ENCODE measurements at places on chromosomes 6 and 20.

DNA sequence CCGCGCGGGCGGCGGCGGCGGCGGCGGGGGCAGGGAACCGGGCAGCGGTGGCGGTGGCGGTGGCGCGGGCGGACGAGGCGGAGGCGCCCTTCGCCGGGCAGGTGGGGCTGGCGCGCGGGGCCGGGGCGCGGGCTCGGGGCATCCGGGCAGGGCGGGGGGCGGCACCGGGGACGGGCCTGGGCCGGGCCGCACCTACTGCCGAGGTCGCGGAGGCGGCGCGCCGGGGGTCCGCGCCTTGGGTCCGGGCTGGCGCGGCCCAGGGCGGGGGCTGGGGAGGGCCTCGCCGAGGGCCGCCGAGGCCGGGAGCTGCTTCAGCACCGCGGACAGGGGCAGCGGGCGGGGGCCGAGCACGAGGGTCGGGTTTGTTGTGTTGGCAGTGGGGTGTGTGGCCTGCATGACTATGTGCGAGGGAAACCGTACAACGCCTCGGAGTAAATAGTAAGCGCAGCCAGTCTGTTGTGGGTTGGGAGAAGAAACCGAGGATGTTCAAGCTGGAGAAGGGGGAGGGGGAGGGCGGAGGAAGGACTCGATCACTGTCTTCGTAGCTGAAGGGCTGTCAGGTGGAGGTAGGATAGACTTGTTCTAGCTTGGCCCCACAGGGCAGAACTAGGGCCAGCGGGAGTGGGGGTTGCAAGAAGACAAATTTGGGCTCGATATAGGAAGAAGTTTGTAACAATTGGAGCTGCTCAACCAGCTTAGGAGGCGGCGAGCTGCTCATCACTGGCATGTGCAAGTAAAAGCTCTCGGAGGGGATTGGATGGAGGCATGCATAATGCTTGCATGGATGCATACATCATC, 593 bp downstream of the MMP24 start:
- peak; percentile 25 for DNase-seq

- DNase-seq, result no peak
Observed at GRCh38 chr20:50111120-50111828, 1.7 kb downstream of the UBE2V1 start.

- no peak for DNase-seq
Observed at GRCh38 chr6:169953686-169954085, 202.3 kb downstream of the ERMARD start.

DNA sequence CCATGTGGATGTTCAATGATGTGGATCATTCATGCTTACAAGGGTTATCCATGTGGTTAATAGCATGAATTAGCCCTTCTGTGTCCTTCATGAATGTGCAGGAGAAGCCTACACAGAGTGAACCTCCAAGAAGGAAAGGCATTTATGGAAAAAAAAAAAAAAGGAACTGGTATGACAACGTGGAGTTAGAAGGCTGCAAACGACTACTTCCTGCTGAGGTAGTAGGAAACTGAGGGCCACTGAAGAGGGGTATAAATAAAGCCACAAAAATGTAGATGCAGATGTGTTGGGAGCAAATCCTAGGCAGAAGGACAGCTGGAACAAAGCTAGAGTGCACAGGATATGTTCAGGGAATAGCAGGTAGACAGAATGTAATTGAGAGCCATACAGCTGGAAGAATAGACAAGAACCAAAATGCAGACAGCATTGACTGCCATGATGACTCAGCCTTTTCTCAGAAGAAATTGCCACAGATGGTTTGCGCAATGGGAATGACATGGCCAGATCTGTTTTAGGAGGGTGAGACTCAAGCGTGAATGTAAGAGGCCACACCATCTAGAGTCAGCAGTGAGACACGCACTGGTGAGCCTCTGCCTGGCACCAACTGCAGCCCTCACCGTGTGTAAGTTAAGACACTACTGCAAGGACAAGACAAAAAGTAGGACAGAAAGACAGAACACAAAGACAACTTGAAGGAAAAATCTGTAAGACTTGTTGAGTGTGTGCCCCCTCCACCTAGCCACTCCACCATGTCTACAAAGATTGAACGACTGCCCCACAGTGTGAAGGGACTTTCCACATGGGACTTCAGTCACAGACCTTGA, 79.8 kb downstream of the KIF13A start:
- DNase-seq, result no peak

GRCh38 chr6:128598571-128598970, 78.2 kb upstream of the PTPRK start:
- DNase-seq, result no peak

DNA sequence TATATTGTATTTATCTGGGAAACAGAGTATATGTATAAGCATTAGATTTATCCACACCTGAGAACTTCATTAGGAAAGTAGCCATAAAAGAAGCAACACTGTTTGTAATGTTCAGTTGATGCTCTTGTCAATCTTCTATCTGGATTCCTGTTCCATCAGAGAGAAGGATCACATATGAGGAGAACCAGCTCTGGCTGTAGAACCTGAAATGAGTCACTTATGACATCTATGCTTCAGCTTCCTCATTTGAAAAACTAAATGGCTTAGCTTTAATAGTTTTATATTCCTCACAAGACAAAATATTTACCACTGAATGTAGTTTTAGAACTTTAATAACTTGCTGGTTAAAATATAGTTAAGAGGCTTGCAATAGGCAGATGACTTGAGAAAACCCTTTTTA, 144.7 kb downstream of the TASP1 start:
- no peak for DNase-seq

DNA sequence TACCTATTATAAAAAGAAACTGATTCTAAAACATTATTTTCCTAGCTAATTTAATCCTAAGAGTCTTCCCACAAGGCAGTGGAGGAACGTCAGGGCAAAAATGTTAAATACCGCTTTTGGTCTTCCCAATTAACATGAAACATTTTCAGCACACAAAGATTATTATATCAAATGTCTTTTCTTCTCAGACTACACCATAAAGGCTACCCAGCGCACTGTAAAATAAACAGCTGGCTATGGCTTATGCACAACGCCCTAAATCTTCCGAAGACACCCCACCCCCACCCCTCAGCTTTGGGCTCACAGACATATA, 1.0 kb downstream of the NUDT3 start:
- DNase-seq, result no peak

DNA sequence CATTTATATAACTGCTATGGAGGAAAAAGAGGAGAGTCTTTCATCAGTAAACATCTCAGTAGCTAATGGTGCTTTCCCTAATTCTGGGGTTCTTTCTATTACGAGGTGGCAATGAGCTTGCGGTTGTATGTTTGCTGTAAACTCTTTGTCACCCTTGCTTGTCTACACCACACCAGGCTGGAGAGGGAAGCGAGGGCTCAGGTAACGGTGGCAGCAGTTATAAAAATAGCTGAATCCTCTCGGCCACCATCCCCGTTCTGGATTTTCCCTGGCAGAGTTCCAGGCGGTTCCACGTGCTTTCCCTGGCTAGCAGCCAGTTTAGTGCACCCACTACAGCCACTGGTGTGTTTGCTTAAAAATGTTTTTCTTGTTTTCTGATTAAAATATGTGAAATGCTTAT, 39.0 kb downstream of the MAS1 start:
- DNase-seq, result no peak

- DNase-seq, result no peak
Observed at GRCh38 chr6:92791403-92791802, 628.0 kb downstream of the EPHA7 start.

DNA sequence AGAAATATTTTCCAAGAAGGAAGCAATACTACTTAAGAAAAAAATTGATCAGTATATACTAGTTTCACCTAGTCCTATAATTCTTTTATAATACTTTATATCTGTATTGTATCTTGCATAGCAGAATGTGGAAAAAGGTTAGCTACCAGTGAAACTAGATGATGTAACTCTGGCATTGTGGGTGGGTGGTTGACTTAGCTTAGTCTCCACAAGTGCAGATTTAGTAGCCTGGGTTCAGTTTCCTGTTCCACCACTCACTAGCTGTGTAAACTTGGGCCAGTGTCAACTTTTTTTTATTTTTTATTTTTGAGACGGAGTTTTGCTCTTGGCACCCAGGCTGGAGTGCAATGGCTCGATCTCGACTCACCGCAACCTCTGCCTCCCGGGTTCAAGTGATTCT, 2.0 kb downstream of the MUC21 start:
- no peak for DNase-seq

DNA sequence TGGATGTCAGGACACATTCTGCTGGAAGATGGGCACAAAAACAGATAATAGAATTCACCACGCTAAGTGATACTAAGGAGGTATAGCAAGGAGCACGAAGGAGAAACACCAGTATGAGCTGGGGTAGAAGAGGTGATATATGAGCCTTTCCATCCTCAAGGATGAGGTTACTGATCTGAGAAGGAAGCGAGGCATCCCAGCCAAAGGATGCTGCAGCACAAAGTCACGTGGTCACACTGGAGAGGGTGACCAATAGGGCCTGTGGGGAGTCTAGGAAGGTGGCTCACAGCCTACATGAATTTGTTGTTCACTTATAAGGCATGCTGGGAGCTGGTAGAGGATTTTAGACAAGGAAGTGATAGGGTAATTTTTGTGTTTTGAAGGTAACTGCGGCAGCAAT, 1.4 kb downstream of the GINS1 start:
- no peak for DNase-seq

GRCh38 chr6:14696367-14696766, 549.5 kb upstream of the JARID2 start:
- DNase-seq, result no peak

DNA sequence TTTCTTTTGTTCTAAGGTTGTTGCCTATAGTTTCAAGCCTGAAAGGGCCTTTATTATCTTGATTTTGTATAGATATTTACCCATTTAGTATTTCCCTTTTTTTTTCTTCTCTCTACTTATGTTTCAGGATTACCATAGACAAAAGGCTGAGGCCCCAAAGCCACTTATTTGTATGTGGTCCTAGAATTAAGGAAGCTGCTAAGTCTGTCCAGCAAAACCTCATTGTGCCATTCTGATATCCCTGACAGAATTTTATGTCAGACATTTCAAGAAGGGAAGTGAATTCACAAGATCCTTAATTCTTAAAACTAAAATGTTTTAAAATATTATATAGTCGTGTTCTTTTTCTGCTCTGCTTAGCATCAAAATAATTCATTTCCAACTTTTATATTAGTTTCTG, 6.9 kb downstream of the HAO1 start:
- DNase-seq, result no peak

DNA sequence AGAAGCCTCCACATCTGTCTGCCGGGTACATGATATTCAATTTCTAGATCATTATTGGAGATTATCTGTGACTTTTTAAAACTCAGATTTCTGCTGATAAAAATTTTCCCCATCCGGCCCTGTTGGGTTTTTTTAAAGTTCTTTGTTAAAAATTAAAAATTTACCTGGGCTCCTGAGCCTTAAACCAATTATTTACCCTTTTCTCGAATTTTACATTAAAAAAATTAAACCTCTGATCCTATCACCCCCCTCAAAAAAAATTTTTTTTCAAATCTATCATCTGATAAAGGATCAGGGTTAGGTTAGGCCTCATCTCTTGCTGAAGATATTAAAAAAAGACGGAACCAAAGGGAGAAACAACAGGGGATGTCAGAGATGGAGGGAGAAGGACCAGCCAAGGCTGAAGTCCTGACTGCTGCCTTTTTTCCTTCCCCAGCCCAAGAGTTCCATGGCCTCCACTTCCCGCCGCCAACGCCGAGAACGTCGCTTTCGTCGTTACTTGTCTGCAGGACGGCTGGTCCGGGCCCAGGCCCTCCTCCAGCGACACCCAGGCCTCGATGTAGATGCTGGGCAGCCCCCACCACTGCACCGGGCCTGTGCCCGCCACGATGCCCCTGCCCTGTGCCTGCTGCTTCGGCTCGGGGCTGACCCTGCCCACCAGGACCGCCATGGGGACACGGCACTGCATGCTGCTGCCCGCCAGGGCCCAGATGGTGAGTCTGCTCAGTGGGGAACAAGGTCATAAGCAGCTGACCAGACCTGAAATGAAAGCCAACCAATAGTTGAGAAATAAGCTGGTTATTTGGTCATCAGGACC, 527 bp downstream of the NFKBIL1 start:
- no peak for DNase-seq

GRCh38 chr6:89597988-89598387, 40.6 kb downstream of the LYRM2 start:
- no peak for DNase-seq

DNA sequence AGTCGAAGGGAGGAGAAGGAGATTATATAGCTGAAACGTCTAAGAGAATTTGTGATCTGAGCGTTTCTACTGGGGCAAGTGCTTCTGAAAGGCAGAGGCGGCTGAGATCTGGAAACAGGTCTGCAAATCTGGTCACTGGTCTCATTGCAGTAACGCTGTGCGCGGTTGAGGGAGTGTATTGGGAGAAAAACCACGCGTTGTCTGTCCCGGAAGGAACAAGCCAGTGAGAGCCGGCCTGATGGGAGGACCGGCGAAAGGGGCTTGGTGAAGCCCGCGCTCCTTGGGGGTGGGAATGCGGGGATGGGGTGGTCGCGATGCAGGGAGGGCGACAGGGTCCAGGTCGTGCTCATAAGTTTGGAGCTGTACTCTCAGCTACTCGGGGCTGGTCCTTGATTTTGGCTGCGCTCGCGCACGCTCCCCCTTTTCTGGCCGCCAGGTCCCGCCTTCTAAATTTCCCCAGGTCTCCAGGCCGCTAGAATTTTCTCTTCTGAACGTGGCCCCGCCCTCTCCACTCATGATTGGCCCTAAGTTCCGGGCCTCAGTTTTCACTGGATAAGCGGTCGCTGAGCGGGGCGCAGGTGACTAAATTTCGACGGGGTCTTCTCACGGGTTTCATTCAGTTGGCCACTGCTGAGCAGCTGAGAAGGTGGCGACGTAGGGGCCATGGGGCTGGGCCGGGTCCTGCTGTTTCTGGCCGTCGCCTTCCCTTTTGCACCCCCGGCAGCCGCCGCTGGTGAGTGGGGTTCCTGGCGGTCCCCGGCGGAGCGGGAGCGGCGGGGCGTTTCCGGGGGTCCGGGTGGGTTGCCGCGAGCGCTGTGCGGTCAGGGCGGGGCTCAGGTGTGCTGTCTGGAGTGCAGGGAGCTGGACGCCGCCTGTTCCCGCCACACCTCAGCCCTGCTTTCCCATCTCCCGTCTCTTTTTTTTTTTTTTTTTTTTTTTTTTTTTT, at the start of gene MICB:
Gene MICB (plus strand): TSS at position 615 of the 946 bp plus-strand sequence. CDS start 49 bp downstream, at position 664.
- peak; percentile 88 for DNase-seq

DNA sequence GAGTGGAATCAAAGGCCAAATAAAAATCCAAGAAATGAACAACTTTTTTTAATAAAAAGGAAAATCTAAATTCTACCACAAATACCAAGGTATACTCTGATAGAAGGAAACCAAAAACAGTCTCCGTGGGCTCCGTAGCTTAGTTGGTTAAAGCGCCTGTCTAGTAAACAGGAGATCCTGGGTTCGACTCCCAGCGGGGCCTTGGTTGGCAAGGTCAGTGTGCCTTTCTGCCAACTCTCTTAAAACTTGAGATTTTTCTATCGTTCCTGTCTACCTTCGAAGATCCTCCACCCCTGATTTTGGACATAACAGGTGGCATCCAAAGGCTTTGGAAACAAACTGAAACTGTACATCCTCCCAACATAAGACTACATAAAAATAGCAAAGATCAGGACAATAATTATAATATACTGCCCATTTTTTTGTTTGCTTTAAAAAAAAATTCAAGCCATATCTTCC, 197.9 kb downstream of the TRIM27 start:
- no peak for DNase-seq

DNA sequence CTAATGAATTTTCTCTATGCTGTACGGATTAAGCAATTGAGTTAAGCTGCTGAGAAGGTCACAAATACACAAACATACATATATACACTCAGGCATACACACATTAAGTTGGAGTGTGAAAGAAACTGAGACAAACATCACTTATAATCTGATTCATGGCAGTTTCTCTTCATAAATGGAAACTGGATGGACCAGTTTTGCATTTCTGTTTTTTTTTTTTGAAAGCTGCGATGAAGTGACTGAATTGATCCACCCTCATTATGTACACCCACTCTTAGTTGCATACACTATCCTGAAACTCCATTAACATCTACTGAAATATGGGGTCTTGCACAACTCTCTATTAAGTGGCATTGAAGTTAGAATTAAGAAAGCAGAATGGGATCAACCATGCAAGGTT, 32.9 kb upstream of the TENT5A start:
- DNase-seq, result no peak
